Stimulated activated CD4-positive, alpha-beta T cell treated with anti-CD3 and anti-CD28 coated beads, Interleukin-15, amount 100 ng/mL, for 1 hour (primary cell): ENCODE measurements at places on chromosomes 13 and 19.

DNA sequence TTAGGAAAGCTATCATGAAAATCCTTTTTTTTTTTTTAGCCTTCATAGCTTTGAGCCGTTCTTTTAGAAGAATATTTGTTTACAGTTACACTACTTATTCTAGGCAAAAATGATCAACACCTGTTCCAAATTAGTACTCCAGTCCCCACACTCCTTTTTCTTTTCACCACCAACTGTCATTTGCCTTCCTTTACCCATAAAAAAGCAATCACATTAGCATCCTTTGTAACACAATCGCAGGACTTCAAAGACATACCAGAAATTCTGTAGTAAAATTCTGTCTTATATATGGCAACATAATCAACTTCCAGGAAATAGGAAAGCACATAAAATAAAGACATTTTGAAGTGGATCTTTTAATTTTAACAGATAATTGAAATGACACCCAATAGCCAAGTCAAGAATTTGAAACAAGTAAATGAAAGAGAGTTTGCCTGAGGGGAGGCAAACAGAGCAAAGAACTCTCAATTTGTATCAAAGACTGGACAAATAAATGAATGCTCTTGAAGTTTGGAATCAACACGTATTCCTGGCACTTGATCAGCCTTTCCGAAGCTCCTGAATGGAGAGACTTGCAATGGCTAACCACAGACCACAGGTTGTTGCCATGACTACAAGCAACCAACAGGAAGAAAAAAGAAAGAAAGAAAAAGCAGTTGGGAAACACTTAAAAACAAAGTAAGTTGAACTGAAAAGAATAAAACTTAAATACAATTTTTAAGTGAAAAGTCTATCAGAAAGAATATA is 206.8 kb downstream of the PCDH9 start:
- no peak for DNase-seq

DNA sequence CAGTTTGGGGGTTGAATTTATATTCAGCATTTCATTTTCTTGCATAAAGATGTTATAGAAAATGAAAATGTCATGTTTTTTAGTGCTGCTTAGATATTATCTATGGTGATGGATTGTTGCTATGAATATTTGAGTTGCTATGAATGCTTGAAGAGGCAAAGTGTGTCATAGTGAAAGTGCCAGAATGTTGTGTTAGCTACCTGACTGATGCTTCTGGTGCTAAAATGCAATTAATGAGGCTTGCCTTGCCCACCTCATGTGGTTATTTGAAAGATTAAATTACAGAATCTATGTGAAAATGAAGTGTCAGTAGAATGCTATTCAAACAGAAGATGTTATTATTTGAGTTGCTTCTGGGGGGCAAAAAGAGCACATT is 62.7 kb upstream of the MYCBP2 start:
- DNase-seq = no peak

DNA sequence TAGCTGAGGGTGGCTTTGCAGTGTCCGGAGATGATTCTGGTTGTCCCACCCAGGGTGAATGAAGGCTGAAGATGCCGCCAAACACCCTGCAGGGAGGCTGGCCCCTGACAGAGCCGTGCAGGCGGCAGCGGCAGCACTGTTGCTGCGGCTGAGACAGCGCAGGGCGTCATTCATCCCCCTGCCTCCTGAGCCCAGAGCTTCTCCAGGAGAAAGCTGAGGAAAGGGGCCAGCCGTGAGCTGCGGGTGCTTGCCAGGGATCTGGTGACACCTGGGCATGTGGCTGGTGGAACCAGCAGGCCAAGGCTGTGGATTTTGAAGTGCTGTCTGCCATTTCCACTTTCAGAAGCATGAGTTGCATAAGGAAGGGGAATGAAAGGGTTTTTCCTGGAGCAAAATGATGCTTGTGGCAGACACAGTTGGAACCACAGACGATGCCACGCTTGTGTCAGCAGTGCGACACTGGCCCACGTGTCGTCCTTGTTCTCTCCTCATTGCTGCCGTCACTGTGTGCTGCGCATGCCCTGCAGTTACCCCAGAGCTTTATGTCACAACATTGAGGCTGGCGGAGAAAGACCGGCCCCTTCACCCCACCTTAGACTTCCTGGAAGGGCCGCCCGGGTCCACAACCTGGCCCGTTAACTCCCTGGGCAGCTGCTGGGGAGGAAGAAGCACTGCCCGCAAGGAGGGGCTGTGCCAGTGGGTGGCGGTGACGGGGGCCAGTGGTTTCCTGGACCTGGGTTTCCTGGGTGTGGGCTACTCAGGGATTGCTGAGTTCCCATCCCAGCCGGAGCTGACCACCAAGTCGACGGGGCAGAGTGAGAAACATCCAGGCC is 22.7 kb downstream of the TFDP1 start:
- DNase-seq = no peak

DNA sequence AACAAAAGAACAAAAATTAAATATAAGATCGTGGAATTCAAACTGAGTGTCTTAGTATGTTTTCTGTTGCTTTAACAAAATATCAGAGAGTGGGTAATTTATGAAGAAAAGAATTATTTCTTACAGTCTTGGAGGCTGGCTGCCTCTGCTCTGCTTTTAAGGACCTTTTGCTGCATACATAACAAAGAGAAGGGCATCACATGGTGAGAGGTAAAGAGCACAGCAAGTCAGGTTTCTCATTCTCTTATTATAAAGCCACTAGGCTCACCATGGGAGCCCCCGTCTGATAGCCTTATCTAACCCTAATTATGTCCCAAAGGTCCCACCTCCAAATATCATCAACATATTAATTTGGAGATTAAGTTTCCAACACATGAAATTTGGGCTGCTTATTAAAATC is 231.3 kb downstream of the SLITRK6 start:
- no peak for DNase-seq

DNA sequence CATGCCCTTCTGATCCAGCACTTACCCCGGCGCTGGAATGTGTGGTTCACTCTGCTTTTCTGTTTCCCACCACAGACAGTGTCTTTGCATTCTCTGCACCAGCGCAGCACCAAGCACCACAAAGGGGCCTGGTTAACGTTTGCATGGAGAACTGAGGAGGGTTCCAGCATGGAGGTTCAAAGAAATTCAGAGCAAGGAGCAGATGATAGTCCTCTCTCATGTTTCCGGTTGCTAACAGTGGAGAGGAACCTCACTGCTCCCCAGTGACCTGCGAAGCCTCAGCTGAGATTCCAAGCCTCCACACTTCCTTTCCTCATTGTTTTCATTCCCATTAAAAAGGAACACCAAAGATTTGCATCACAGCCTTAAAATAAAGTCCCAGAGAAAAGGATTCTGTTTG is 99.7 kb downstream of the STARD13 start:
- DNase-seq = no peak

GRCh38 chr19:4966591-4966990 is 2.3 kb upstream of the KDM4B start:
- DNase-seq = no peak

- DNase-seq = peak; percentile 78
Measured at GRCh38 chr19:1066748-1067340, at the start of gene ARHGAP45. Gene ARHGAP45, plus strand, starts transcription at chr19:1067167. Its CDS starts 239 bp downstream, at chr19:1067406.

GRCh38 chr19:35738021-35738886 is 4.0 kb downstream of the IGFLR1 start:
- DNase-seq = no peak

GRCh38 chr19:12665281-12665573 is 1.3 kb downstream of the MAN2B1 start:
- peak; percentile 22 for DNase-seq

- DNase-seq = no peak
Measured at GRCh38 chr13:30024125-30024865, 173.9 kb upstream of the UBL3 start.

- DNase-seq = no peak
Measured at GRCh38 chr19:16537111-16537510, 5.1 kb downstream of the CHERP start.

DNA sequence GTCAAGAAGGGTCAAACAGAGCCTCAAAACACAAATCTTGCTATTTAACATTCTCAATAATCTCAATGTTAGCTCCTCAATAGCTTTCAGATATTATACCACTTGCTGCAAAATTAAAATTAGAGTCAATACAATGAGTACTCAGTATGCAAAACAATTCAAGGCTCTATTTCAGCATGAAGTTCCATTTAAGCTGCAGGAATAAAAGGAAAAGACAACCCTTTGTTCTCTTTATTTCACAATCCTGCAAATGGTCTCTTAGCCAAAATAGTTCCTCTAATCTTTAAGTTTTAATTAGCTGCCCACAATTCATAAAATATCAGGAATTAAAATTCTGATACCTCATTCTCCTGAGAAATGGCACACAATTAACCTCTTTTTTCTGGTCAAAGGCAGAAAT is 40.5 kb upstream of the DCT start:
- DNase-seq = no peak

DNA sequence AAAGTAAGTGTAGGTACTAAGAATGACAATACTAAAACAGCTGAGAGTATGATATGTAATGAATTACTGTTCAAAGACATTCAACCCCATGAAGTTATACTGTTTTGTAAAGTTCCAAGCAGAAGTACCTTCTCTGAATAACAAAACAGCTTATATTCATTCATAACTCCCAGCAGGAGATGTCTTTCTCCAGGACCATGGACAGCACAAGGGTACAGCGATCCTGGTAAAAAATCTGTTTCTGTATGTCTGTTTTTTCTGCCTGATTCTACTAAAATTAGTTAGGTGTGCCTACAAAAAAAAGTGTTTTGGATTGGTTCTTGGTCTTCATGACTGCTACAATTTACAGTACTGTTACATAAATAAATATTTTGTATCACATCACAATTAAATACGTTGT is 172.5 kb upstream of the SLITRK5 start:
- no peak for DNase-seq

DNA sequence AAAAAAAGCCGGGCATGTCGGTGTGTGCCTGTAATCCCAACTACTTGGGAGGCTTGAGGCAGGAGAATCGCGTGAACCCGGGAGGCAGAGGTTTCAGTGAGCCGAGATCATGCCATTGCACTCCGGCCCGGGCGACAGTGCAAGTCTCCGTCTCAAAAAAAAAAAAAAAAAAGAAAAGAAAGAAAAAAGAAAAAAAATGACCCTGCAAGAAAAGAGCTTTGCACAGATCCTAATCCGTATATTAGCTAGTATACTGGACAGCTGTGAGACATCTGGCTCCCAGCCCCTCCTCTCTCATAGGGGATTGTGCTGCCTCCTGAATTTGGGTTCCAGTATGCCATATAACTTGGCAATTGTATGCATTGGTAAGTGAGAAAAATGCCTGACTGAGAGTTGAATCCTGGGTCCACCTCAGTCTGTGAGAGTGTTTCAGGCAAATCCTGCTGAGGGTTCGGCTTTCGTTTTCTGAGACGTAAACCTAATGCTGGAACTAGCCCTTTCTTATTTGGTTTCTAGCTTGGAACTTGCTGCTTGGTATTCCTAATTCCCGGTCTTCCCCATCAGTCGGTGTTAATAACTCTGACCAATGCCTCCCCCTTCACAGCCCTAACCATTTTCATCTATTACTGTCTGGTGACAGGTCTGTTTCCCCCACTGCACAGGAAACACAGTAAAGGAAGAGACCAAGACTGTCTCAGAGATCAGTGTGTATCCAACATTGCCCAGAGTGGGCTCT is 1.3 kb upstream of the AKT2 start:
- DNase-seq = no peak

DNA sequence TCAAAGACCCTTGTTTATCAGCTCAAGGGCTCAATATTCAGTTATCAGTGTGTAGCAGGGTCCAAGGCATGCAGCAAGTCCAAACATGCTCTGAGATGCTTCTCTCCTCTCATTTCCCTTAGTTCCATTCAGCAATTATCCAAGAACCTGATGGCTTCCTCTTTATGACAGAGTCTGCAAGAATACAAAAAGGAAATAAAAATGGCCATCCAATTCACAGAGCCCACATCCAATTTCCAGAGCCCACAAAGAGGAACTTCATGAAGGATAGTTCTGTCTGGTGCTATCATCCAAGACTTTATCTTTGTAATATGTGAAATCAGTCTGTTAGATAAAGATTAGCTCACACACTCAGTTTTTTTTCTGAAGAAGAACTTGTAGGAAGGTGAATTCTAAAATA is 217.2 kb downstream of the LACC1 start:
- no peak for DNase-seq

GRCh38 chr13:87123987-87124784 is 547.0 kb upstream of the SLITRK5 start:
- no peak for DNase-seq

GRCh38 chr13:80052286-80052685 is 288.6 kb downstream of the SPRY2 start:
- DNase-seq = no peak

- no peak for DNase-seq
Measured at GRCh38 chr19:23394511-23394910, 760 bp downstream of the ZNF91 start.

DNA sequence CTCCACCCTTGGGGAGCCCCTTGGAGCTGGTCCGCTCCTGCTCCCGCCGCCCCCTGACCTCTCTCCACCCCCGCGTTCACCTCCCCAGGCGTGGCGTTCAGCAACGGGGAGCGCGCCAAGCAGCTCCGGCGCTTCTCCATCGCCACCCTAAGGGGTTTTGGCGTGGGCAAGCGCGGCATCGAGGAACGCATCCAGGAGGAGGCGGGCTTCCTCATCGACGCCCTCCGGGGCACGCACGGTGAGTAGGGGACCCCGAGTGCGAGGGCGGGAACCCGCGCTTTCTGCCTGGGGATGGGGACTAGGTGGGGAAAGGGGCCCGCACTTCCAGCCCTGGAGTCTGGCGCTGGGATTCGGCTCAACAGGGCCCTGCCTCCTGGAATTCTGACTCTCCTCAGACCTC is 1.7 kb downstream of the CYP2A13 start:
- DNase-seq = no peak
